Kidney tubule cell (primary cell): ENCODE measurements at places on chromosomes 7 and 10.
A peak's percentile ranks its signal among the peaks of the same experiment; 100 is the strongest.

- DNase-seq, result no peak
These were observed 52.1 kb downstream of the INSIG1 start for GRCh38 chr7:155349601-155350331.

- DNase-seq, result no peak
These were observed 151.1 kb downstream of the DKK1 start for GRCh38 chr10:52465202-52465601.

GRCh38 chr10:73131301-73131700, 21.0 kb downstream of the NUDT13 start:
- peak; percentile 13 for DNase-seq

- no peak for DNase-seq
These were observed 44.0 kb downstream of the VWA2 start for GRCh38 chr10:114283091-114283490.

DNA sequence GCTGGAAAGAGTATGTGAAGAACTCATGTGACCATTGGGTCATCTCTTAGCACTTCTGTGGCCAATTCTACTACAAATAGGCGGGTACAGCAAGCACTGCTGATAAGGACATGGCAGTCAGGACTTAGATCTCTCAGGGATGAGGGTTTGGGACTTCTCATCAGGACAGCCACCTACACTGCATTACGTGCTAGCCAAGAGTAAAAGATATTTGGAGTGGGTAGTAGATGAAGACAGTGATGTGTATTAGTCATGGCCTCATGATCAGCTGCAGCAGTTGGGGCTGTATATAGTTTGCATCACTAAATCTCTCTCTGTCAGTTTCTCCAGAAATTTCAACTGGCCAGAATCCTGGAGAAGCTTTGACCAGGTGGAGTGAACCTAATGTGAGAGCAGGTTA, 9.2 kb downstream of the TAS2R60 start:
- no peak for DNase-seq

DNA sequence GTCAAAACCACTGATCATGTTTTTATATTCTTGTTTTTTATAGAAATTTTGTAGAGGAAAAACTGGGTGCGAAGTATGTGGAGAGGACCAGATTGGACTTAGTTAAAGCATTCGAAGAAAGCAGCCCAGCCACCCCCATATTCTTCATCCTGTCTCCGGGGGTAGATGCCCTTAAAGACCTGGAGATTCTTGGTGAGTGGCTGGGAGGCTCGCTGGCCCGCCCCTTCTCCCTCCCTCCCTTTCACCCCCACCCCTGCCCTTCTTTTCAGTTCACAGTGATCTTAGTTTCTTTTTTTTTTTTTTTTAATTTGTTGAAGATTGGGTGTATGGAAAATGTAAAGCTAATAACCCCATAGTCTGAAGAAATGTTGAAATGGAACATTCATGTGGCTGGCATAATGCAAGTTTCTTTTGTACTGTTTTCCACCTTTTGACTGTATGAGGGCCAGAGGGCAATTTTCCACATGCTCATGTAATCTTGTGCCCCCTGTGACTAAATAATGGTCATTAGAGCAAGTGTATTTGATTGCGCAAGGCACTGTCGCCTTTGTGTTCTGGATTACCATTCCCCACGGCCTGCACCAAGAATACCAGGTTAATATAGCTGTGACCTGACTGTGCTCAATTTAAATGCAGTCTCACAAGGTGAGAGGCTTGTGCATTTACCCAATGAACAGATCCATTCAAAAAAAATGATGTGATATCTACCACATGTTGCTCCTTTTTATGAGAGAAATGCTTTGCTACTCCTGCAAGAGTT, 77.7 kb downstream of the CDCA7L start:
- no peak for DNase-seq

- DNase-seq, result no peak
These were observed 1.8 kb downstream of the ALOX5 start for GRCh38 chr10:45375716-45376231.

DNA sequence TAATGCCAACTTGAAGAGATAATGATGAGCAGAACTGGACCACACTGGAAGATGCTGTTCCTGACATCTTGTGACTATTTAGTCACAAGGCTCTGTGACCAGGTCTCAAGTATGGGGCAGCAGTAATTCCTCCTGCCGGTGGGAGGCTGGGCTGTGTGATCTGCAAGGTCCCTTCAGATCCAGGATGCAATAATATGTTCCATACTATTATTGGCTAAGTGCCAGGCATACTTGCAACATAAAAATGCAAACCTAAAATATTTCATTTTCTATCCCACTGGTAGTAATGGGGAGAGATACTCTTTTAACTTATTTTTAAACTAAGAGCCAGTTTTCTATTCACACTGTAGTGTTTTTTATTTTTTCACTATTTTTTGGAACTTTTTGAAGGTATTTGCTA, 171.5 kb downstream of the CYP26A1 start:
- DNase-seq, result no peak

DNA sequence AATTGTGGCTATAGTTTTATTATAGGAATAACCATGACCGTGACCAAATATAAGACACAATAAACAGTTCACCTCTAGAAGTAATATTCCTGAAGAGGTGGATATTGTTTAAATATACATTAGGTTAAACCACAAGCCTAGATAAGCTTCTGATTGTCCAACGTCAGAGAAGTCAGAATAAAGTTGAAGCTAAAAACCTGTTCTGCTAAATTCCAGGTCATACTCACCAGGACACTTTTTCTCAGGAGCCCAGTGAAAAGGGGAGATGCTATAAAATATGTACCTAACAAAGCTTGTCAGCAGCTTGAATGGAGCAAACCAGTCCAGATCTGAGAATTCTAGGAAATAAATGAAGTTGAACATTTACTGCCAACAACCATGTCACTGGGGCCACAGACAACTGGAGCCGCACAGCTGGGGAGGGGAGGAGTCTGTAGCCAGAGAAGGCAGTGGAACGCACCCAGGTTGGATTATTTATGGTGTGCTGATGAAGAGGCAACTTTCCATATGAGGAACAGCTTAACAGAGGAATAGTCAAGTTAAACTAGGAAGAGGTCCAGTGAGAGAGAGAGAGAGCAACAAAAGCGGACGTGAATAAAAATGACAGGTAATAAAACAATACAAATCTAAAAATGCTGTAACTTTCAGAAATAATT, 191.1 kb downstream of the ZNF438 start:
- no peak for DNase-seq

GRCh38 chr10:29815572-29815971, 180.8 kb upstream of the SVIL start:
- no peak for DNase-seq

DNA sequence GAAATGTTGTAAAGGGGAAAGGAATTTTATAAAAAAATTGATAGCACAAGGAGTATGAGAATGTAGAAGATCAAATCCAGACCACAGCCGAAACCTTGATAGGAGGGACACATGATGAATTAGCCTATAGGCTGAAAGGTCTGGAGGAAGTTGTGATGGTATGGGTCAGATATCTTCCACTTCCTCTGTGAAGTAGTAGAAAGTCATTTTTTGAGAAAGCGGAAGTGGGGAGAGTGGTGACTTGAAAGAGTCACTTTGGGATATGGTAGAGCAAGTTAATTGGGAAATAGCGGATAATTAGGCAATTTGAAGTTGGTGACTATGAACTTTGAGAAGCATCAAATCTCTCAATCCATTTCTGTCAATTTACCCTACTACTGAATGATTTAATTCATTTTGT, 99.4 kb downstream of the GRM8 start:
- DNase-seq, result no peak

GRCh38 chr10:61355211-61355610, 98.0 kb downstream of the TMEM26 start:
- no peak for DNase-seq

DNA sequence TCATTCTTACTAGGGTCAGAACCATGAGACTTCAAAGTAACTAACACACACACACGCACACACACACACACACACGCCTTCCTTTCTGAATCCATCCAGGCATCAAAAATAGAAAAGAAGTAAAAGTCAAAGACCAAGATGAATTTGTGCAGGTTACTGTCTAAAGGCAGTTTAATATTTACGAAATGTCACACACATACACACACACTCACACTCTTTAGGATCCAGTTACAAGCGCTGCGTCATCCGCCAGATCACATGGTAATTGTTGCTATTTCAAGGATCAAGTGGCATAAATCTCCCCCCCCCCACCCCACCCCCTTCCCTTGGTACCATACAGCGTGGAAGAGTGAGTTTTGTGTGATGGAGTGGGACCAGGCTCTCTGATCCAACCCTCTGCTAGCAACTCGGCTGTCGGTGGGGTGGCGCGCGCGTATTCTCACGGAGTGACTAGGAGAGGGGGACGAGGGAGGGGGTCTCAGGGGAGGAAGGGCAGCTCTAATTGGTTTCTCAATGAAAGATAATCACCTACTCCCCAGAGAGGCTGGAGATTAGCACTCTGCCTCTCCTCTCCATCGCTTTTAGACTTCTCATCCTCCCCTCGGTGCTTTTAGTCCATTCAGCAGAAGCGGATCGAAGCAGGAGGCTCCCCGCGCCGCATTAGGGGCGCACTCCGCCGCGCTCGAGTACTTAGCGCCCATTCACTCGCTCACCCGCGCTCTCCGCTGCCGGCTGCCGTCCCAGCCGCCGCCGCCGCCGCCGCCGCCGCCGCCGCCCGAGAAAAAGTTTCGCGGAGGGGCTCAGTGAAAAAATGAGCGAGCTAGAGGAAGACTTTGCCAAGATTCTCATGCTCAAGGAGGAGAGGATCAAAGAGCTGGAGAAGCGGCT, 83.5 kb upstream of the PRKG1 start:
- peak; percentile 26 for DNase-seq

- DNase-seq, result no peak
These were observed 222.8 kb downstream of the RELN start for GRCh38 chr7:103766660-103767059.

DNA sequence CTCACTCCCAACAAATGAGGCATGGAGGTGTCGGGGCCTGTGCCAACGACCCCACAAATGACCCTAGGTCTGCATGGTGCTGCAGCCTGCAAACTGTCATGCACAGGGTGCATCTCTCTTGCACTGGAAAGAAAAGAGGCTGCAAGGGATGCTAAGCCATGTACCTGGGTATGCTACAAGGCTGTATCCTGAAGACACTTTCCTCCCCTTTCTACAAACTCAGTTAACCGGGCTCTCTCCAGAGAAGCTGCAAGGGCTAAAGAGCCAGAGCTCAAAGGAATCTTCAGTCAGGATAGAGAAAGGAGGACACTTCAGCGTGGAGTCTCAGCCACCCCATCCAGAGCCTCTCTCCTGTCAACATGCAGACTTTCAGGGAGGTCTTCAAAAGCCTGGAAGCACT, 449.0 kb downstream of the GRID1 start:
- DNase-seq, result no peak

GRCh38 chr10:14592566-14592965, 182.1 kb downstream of the FAM107B start:
- no peak for DNase-seq

- DNase-seq, result peak; percentile 18
These were observed 68.6 kb upstream of the SEM1 start for GRCh38 chr7:96778263-96778662.

- DNase-seq, result no peak
These were observed 11.7 kb upstream of the PWWP2B start for GRCh38 chr10:132385389-132385667.

DNA sequence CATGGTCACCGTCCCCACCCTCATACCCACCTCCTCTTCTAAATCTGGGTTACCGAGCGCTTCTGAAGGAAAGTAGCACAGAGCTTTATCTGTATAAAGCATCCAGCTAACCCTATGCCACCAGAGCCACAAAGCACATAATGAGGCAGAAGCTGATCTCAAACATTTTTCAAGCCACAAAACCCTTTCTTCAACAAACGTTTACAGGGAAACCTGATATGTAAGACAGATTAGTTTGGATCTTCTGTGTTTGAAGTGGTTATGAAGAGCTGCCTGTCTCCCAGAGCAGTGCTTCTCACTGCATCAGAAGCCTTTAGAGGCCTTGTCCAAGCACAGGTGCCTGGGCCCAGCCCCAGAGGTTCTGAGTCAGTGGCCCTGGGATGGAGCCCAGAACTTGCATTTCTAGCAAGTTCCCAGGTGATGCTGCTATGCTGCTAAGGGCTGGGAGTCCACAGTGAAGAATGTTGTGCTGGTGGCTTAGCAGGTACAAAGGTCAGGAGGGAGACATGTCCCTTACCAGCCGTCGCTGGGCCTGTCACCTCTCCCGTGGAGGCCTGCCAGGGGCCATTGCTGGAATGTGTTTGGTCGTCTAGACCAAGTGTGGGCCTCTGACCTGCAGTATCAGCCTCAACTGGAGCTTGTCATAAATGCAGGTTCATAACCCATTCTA, 90.4 kb downstream of the TAF3 start:
- no peak for DNase-seq

- peak; percentile 6 for DNase-seq
These were observed at the start of gene PIP for GRCh38 chr7:143131781-143132180. PIP (plus strand) TSS chr7:143132077; CDS start chr7:143132117, 40 bp downstream.

GRCh38 chr10:110967645-110968044, 48.2 kb downstream of the SHOC2 start:
- DNase-seq, result no peak

GRCh38 chr10:74233281-74233680, 82.3 kb downstream of the ADK start:
- DNase-seq, result no peak
